ENCODE measurements at places on chromosomes 12 and 14.

GRCh38 chr12:128592220-128592744, 231.5 kb downstream of the SLC15A4 start:
- no peak for DNase-seq

DNA sequence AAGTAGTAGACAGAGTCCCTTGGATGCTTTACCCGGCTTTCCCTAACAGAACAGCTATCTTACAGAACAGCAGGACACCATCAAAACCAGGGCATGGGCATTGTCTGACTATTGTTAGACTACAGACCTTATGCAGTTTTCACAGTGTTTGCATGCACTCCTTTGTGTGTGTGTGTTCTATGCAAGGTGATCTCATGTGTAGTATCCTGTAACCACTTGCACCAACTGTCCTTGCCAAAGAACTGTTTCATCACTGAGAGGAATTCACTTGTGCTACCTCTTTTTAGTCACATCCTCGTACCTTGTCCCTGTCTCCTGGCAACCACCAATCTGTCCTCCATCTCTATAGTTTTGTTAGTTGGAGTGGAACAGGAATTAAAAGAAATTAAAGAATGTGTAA, 183.6 kb upstream of the PZP start:
- no peak for DNase-seq

GRCh38 chr12:108782971-108783370, 51.7 kb upstream of the CORO1C start:
- no peak for DNase-seq

- no peak for DNase-seq
Measured at GRCh38 chr14:26209699-26210098, 388.1 kb downstream of the NOVA1 start.

DNA sequence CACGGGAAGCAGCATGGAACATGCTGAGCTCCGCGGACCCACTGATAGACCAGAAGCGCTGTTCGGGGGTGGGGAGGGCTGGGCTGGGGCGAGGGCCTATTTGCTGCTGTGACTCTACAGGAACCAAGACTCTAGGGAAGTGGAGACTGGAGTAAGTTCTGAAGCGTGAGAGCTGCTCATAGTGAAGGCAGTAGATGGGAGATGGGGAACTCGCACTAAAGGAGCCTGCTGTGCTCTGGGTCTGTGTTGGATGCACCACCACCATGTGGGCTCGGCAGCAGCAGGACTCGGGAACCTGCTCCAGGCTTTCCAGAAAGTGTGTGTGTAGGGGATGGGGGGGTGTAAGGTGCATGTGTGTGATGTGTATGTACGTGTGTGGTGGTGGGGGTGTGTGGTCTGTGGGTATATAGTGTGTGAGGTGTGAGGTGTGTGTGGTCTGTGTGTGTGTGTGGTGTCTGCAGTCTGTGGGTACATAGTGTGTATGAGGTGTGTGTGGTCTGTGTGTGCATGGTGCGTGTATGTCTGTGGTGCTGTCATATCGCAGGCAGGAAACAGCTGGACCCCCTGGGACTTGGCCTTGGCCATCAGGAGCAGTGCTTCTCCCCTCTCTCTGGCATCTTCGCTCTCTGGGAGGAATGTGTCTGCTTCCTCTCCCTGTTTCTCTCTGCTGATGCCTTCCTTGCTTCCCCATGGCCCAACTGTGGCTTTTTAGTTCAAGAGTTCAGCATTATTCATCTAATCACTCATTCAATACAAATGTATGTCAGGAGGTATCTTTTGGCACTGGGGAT, 378.9 kb downstream of the FUT8 start:
- DNase-seq: no peak
